Uterus (tissue), 4 donors: ENCODE measurements at places on chromosomes 11 and 22. TPM values are rescaled to one million over a fixed set of nuclear protein-coding genes. Genes with fewer than 3 reads are reported as not detected.

Gene HEPN1
- total RNA-seq = not detected

DNA sequence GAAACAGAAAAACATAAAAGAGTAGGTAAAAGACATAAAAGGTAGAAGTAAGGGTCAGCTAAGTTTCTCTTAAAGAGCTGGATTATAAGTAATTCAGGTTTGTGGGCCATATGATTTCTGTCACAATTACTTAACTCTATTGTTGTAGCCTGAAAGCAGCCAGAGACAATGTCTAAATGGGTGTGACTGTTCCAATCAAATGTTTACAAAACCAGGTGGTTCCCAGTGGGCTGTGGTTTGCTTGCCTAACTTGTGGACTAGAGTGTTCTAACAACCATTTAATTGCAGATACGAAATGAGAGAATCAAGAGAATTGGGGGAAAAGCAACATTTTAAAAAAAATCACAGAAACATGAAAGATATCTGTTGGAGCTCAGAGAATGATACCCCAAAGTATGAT is 22.6 kb downstream of the OR6M1 start:
- no peak for DNase-seq

- DNase-seq = peak; percentile 63
Measured at GRCh38 chr11:110525883-110526282, 96.1 kb downstream of the FDX1 start.

DNA sequence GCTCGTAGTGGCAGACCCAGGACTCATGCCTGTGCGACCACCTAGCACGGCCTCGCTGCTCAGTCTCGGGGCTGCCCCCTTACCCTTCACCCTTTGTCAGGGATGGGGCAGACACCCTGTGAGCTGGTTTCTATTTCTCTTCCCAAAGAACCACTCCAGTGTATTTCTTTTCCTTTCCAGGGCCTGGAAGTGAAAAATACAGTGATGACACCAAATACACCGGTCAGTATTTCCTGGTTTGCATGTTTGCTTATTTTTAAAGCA is 13.7 kb downstream of the TMEM121B start:
- DNase-seq = no peak

Gene DUSP8
- 1.9 TPM for total RNA-seq

GRCh38 chr11:119793335-119793984 is 64.5 kb upstream of the NECTIN1 start:
- no peak for DNase-seq

DNA sequence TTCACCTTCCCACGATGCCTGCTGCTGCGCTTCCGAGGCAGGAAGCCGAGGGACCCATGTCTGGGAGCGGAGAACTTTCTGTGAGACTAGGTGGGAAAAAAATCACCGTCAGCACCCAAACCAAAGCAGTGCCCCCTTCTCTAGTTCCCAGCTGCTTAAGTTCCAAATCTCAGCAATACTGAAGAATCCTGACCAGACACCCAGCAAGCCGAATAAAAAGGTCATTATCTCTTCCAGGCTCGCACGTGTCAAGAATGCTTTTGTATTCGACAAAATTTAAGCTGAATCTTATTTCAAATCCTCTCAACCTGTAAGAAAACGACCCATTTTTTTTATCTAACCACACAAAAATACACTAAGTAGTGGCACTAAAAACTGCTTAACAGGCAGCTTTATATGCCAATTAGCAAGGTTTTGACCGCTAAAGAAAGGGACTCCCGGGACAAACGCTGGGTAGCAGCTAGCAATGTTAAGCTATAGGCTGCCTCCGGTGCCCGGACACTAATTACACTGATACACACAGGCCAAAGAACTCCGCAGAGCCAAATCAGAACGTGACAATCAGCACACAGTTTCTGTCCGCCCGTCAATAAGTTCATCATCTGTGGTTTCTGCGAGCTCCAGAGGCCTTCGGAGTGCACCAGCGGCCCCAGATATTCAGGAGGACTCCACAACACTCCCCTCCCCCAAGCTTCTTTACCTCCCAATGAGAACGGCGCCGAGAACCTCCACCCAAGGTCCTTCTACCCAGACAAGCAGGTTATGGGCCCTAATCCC is 728 bp downstream of the RPL3 start:
- DNase-seq = no peak

Gene TREH
- total RNA-seq = not detected
